ENCODE measurements at places on chromosomes 1 and 21.

DNA sequence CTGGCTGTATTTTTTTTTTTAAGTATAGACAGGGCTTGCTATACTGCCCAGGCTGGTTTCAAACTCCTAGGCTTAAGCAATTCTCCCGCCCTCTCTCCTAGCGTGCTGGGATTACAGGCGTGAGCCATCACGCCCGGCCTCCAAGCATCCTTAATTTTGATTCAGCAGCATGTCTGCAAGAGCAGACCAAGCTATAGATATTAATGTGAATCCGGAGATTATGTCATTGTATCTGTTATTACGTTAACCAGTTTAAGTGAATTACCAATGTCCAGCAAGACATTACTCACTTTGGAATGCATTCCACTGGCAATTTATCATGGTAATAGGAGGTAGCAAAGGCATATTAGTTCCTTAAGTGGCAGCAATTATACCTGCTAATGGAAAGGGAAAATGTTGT lies 179.7 kb downstream of the CHRM3 start:
- no peak overlapping the region for H3K27ac ChIP-seq
- H3K27me3 ChIP-seq: no peaks in the 10 kb centered on the region
- H3K4me1 ChIP-seq: peaks cover 9% of the 10 kb centered on the region
- no peak for DNase-seq
- no peak overlapping the region for H3K4me3 ChIP-seq

GRCh38 chr1:205438213-205439158 lies 16.6 kb upstream of the LEMD1 start:
- no peak overlapping the region for H3K4me3 ChIP-seq
- H3K36me3 ChIP-seq: no peaks in the 10 kb centered on the region
- H3K4me1 ChIP-seq: peaks cover 46% of the 10 kb centered on the region
- no peak for DNase-seq
- no peaks in the 10 kb centered on the region for H3K27me3 ChIP-seq

- H3K27me3 ChIP-seq: no peaks in the 10 kb centered on the region
- H3K27ac ChIP-seq: no peak overlapping the region
- DNase-seq: no peak
- H3K36me3 ChIP-seq: no peaks in the 10 kb centered on the region
Measured at GRCh38 chr1:89951766-89952604, 42.9 kb upstream of the ZNF326 start.

- no peak overlapping the region for H3K4me3 ChIP-seq
- H3K27me3 ChIP-seq: no peaks in the 10 kb centered on the region
- DNase-seq: no peak
- no peak overlapping the region for H3K27ac ChIP-seq
- peaks cover 6% of the 10 kb centered on the region for H3K4me1 ChIP-seq
Measured at GRCh38 chr1:159859767-159860322, 2.6 kb downstream of the VSIG8 start.

- DNase-seq: no peak
- peaks cover 5% of the 10 kb centered on the region for H3K4me1 ChIP-seq
- peaks cover 2% of the 10 kb centered on the region for H3K36me3 ChIP-seq
- no peaks in the 10 kb centered on the region for H3K27me3 ChIP-seq
- no peak overlapping the region for H3K4me3 ChIP-seq
- H3K27ac ChIP-seq: no peak overlapping the region
Measured at GRCh38 chr1:25476186-25477097, 45.7 kb downstream of the MACO1 start.

DNA sequence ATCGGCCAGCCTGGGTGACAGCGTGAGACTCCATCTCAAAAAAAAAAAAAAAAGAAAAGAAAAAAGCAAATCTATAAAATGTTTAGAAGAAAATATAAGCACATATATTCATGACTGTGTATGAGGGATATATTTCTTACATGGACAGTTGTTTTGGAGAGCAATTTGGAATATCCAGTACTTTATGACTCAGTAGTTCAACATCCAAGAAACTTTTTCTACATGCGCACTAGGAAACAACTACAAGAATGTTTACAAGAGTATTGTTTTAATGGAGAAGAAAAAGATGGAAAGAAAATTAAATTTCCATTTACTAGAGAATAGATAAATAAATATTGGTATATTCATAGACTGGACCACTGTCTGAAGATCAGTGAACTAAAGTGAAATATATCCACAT lies 77.5 kb downstream of the MAST2 start:
- no peaks in the 10 kb centered on the region for H3K36me3 ChIP-seq
- H3K27ac ChIP-seq: no peak overlapping the region
- H3K27me3 ChIP-seq: no peaks in the 10 kb centered on the region
- H3K4me3 ChIP-seq: no peak overlapping the region
- H3K4me1 ChIP-seq: no peaks in the 10 kb centered on the region

DNA sequence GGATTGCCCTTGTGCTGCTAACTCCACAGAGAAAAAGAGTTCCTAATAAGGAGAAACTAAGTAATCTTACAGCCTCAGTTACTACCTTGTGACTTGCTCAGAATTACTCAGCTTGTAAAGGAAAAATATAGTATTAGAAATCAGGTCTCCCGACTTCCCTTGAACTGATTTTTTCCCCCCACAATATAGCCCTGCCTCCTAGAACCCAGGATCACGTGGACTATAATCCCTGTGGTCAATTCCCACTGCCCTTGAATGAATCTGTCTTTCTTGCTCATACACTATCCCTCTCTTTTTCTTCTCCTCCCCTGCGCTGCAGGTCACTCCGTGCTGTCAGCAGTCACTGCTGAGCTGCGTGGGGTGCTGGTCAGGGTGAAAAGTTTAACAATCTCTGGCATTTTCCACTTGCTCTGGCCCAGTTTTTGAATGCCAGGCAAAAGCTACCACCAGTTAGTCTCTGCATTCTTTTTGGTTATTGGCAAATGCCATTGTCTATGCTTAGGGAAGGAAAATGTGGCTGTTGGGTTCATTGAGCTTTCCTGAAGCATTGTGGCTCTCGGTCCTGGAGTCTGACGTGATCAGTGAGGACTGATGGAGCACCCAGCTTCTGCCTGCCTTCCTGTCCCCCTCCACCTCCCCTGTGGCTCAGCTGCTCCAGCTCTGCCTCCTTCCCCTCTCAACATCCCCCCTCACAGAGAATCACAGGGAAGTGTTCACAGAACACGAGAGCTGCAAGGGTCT lies 1.9 kb upstream of the MYOC start:
- peaks cover 18% of the 10 kb centered on the region for H3K4me1 ChIP-seq
- no peaks in the 10 kb centered on the region for H3K27me3 ChIP-seq
- H3K4me3 ChIP-seq: no peak overlapping the region
- peak overlapping the region; percentile 64 for H3K27ac ChIP-seq

- H3K4me1 ChIP-seq: peaks cover 30% of the 10 kb centered on the region
- no peaks in the 10 kb centered on the region for H3K27me3 ChIP-seq
- no peaks in the 10 kb centered on the region for H3K36me3 ChIP-seq
- no peak for DNase-seq
- H3K4me3 ChIP-seq: no peak overlapping the region
- peak overlapping the region; percentile 42 for H3K27ac ChIP-seq
Measured at GRCh38 chr1:233114860-233115259, 164.4 kb downstream of the NTPCR start.
